AG09309 (cell line): ENCODE measurements at places on chromosomes 5 and 9.

DNA sequence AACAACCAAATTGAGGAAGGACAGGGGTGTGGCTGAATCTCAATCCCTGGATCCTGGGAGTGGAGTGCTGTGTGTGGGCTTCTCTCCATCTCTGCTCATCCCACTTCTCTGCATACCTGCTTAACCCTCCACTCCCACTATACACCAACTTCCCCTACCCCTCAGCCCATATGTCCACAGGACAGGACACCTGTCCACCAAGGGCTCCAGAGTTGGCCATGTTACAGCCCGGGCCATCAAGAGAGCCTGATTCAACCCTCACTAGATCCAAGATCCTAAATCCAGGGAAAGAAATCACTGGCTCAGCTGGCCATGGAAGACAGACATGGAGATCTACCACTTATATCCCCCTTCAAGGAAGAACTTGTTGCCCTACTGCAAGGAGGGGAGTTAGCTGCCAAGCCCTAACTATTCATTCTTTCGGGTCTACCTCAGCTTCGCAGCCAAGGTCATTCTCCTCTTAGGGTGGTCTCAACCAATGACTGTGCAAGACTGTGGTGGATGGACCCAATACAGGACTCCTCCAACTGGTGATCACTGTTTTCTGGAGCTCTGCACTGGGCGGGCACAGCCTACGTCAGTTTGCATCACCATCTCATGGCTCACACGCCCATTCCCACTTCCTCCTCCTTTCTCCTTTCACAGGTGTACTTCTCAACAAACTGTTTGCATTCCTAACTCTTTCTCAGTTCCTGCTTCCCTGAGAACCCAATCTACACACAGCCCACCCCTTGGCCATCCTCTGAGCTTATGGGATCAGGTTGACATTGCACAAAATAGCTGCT lies 53.7 kb upstream of the ZBTB43 start:
- no peak for DNase-seq

- DNase-seq = no peak
These were observed 19.8 kb downstream of the CCDC69 start for GRCh38 chr5:151204051-151204450.

- DNase-seq = no peak
These were observed 174.0 kb downstream of the GDNF start for GRCh38 chr5:37665889-37666288.

DNA sequence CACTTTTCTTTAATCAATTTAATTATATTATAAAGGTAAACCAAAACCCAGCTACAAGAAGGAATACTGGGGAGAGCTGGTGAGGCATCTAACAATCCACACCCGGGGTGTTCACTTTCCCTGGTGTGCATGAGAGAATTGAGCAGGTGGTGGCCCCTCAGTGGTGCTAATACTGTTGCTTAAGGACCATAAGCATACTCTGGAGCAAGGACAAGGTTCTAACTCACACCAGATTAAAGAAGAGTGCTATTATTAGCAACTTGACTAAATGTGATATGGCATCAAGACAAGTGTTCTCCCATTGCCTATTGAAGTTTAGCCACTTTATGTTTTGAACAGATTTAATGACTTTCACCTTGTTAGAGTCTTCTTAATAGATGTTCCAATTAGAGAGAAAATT lies 8.8 kb downstream of the RGS7BP start:
- DNase-seq = no peak

DNA sequence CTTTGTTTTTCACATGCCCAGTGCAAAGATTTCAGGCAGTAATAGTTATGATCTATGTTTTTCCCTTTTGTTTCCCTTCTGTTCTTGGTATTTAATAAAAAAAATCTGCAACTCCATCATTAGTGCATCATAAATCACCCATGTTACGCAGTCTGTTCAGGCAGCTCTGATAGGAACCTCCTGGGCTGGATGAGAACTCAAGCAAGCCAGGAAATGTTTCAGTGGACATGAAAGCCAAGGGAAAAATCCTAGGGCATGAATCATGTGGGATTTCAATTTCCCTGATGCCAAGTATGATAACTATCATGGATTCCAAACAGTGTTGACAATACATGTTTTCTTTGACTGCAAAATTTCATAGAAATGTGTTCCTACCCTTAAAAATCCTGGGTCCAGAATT lies 119.7 kb upstream of the TARS1 start:
- peak; percentile 99 for DNase-seq

- DNase-seq = peak; percentile 63
These were observed 51.7 kb downstream of the ARHGAP26 start for GRCh38 chr5:142821733-142822487.

GRCh38 chr5:83034528-83035207 lies 42.5 kb downstream of the TMEM167A start:
- DNase-seq = no peak

DNA sequence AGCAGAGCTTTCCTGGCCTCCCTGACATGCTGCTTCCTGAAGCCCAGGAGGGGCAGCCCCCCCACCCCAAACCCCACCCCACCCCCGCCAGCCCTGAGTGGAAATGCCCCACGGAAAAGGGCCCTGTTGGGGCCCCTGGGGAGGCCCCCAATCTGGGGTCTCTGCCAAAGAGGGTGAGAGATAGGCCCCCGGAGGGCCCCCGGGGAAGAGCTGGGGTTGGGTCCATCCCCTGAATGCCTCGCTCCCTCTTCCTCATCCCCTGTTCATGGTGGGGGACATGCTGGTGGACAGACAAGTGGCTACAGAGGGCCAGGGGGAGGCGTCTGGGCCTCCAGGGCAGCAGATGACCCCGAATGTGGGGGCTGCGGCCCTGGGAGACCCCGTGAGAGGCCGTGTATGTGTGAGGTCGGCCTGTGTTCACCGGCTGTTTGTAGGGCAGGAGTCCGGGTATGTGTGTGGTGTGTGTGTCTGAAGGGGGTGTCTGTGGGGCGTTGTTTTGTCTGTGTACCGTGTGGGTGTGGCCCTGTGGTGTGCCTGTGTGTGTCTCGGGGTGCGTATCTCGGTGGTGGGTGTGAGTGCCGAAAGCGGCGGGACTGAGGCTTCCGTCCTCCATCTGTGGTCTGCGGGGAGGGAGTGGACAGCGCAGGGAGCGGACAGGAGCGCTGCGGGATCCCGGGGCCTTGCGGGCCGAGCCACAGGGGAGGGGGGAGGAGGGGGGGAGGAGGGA lies 11.3 kb downstream of the C9orf50 start:
- no peak for DNase-seq

GRCh38 chr5:128276537-128277216 lies 193.1 kb downstream of the SLC12A2 start:
- DNase-seq = no peak

GRCh38 chr5:172115541-172115982 lies 72.5 kb downstream of the STK10 start:
- DNase-seq = no peak

DNA sequence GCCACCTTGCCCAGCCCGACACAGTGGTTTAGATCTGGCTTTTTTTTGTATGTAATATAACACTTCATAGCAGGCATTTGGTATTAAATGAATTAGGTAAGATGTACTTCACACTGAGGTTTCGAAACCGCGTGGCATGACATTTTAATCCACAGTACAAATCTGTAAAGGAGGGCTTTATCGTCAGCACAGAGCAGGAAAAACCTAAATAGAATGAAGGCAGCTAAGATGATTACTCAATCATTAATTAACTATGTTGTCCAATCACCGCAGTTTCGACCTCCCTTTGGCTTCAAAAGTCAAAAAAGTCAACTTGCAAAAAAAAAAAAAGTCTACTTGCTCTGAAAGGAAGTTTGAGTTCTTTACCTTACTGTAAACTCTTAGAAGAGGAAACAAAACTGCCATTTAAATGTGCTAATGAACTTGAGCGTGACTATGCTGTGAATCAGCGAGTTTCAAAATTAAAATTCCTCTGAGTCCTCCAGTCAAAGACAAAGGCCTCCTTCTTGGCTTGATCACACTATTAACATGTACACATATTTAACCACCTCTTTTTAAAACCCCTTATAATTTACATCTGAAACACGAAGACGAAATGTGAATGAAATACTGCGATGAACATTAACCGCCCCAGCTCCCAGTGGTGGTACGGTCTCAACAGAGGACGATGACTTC lies 698 bp upstream of the SEC24A start:
- DNase-seq = peak; percentile 37

- no peak for DNase-seq
These were observed 37.8 kb downstream of the SCGB3A1 start for GRCh38 chr5:180553530-180553929.

DNA sequence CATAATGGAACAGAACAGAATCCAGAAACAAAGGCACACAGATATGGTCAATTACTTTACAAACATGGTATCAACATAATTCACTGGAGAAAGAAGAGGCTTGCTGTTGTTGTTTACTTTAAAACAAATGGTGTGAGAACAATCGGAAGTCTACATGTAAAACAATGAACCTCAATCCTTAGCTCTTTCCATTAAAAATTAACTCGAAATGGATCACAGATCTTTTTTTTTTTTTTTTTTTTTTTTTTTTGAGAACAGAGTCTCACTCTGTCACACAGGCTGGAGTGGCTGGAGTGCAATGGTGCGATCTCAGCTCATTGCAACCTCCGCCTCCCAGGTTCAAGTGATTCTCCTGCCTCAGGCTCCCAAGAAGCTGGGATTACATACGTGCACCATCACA lies 9.8 kb downstream of the SEMA4D start:
- DNase-seq = no peak

- no peak for DNase-seq
These were observed 1610.1 kb upstream of the ACO1 start for GRCh38 chr9:30774326-30774725.

DNA sequence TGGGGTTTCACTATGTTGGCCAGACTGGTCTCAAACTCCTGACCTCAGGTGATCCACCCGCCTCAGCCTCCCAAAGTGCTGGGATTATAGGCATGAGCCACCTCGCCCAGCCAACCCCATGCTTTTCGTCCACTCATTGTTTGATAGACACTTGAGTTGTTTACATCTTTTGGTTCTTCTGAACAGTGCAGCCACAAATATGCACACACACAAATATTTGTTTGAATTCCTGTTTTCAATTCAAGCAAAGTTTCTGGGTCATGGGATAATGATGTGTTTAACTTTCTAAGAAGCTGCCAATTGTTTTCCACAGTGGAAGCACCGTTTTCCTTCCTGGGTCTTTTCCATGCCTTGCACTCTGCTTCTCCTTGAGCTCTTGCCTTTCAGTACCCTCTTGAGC lies 6.8 kb upstream of the PAEP start:
- DNase-seq = no peak

DNA sequence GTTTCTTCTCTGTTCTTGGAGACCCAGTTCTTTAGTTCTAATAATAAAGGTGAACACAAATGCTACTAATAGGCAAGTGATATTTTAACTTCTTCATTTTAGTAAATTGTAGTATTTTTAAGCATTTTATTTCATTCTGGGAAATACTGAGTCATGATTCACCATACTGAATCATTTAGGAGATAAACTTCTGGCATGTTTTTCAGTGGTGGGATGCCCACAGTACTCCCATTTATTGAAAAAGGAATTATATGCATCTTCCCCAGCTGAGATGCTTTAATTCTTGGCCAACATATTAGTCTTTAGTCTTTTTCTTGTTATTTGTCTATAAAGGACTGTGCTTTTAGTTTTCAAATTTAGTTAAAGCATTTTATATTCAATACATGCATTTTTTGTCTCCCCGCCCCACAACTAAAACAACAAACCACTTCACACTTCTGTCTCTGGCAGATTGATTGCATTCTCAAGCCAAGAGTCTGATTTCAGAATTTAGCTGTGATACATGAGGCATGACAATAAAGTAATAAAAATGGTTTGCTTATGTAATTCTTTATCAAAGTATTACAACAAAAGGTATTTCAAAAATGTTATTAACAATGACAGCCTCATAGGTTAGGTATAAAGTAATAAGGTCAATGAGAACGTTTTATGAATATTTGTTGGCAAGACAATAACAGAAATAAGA lies 125.2 kb upstream of the CDH18 start:
- DNase-seq = no peak

- DNase-seq = no peak
These were observed 30.2 kb upstream of the SEMA4D start for GRCh38 chr9:89528131-89528530.

GRCh38 chr5:36659411-36659810 lies 53.0 kb downstream of the SLC1A3 start:
- no peak for DNase-seq

- DNase-seq = no peak
These were observed 132.8 kb upstream of the PAPPA start for GRCh38 chr9:116020801-116021200.

DNA sequence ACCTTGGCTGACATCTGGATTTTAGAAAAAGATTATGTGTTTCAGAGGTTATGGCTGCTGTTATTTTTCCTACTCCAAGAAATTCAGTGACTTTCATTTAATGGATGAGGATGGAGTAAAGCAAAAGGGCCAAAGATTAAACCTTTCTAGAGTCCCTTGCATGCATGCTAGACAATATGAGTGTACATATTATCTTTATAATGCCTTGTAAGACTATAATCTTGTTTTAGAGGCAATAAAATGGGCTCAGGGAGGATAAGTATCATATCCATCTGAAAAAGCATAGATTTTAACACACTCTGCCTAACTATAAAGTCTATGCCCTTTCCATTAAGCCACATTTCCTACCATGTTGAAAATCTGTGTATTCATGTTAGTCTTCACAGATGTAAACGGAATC lies 199.8 kb downstream of the EDIL3 start:
- no peak for DNase-seq

- DNase-seq = no peak
These were observed 38.7 kb downstream of the NIM1K start for GRCh38 chr5:43230707-43231106.

- no peak for DNase-seq
These were observed 62.6 kb downstream of the ANGPTL2 start for GRCh38 chr9:127059765-127060361.

GRCh38 chr5:91277840-91278239 lies 105.3 kb downstream of the ARRDC3 start:
- DNase-seq = no peak

DNA sequence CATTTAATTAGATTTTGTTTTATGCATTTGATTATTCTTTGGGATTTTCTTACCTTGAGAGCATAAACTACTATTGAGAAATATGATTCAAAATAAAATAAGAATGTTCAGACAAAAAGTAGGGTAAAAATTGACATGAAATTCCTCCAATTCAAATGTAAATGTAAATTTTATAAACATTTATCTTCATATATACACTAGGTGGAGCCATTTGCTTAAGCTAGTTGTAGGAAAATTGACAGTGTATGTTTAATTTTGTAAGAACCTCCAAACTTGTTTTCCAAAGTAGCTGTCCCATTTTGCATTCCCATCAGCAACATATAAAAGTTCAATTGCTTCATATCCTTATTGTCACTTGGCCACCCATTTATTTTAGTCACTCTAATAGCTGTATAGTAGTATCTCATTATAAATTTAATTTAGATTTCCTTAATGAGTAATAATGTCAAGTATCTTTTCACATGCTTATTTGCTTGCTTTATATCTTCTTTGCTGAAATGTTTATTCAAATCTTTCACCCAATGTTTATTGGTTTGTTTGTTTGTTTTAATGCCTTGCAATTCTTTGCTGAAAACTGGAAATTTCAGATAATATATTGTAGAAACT lies 37.6 kb upstream of the SLCO6A1 start:
- no peak for DNase-seq

GRCh38 chr5:22460189-22460588 lies 393.0 kb downstream of the CDH12 start:
- DNase-seq = no peak
